ENCODE measurements at places on chromosomes 13 and 19.

DNA sequence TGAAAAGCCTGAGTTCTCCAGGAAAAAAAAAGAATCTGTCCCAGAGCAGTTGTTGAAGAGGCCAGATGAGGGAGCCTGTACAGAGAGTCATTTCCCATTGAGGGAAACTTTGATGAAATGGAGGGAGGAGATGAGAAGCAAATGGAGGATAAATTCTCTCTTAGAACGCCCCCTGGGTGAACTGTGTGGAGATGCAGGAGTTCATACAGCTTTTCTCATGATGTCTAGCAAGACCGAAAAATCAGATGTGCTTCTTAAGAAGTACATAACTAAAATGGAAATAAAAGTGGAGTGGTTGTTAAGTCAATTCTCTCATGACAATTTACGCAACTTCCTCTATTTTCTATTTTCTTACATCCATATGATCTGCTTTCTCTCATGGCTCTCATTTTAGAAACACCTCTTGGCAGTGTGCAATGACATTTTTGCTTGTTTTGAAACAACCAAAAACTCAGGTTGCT is 1263.1 kb downstream of the PCDH9 start:
- DNase-seq: no peak

GRCh38 chr13:30257468-30258099 is 49.8 kb downstream of the KATNAL1 start:
- no peak for DNase-seq

- no peak for DNase-seq
Measured at GRCh38 chr13:43964698-43965458, 85.2 kb downstream of the LACC1 start.

GRCh38 chr19:32181216-32181920 is 164.0 kb upstream of the ZNF507 start:
- no peak for DNase-seq

- DNase-seq: no peak
Measured at GRCh38 chr13:107209824-107210722, 642.1 kb upstream of the ARGLU1 start.

DNA sequence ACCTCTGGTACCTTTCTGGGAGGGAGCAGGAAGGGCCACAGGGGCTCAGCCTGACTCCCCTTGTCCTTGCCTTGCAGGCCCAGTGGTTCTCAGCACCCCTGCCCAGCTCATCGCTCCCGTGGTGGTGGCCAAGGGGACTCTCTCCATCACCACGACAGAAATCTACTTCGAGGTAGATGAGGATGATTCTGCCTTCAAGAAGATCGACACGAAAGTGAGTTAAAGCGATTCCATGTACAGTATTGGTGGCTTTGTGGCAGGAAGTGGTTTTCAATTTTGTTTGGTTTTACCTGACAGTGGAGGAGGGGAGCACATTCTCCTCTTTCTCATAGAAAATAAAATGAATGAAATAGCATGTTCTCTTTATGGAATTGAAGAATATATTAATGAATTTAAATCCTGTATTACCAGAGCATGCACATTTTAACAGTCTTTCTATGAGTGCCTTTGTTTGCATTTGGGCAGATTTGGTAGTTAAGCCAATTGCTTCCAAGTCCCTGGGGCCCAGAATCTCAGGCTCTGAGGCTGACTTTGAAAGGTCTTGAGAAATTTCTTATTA is 4.1 kb downstream of the MAB21L1 start:
- DNase-seq: no peak
